ENCODE measurements at places on chromosomes 7 and 10.

GRCh38 chr7:130932667-130933432, 198.8 kb upstream of the KLF14 start:
- no peak for DNase-seq

- no peak for DNase-seq
These were observed 3.0 kb downstream of the NOD1 start for GRCh38 chr7:30475580-30475979.

DNA sequence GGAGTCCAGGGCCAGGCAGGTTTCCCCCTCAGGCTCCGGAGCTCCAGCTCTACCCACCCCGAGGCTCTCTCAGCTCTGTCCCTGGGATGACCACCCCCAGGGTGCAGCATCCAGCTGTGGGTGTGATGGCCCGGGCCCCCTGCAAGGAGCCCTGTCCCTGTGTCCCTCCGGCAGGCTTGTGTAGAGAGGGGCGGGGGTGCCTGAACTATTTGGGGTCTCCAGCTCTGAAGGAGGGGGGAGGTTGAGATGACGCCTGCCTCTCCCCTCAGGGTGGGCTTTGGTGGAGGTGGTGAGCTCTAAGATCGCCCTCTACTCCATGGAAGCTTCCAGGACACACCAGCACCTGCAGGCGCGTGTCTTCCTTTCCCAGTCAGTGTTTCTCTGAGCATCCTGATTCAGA, 39.4 kb downstream of the ADRA2A start:
- DNase-seq = no peak

DNA sequence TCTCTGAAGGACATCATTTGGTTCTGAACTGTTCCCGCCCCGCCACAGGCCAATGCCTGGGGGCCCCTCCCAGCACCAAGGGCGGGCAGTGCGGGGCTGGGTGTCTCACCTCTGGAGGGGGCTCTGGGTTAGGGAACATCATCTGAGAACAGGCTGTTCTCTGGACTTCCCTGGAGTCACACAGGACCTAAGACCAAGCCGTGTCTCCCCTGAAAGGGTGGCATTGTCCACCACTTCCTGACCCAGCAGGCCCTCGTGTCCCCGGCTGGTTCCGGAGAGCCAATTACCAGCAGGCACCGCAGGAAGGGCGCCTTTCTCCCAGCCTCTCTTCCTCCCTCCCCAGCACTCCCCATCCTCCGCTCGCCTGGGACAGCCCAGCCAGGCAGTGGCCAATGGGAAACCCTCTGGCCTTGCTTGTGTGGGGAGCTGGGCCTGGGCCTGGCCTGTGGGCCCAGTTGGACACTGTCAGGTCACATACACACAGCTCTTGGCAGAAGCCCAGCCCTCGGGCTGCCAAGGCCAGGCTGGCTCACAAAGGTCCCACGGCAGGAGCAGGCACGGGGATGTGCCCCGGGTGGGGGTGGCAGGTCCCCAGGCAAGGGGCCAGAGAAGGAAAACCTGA, 119.5 kb downstream of the SPDYE5 start:
- no peak for DNase-seq

- no peak for DNase-seq
These were observed 16.1 kb upstream of the XPNPEP1 start for GRCh38 chr10:109939315-109939961.

- DNase-seq = no peak
These were observed 105.7 kb downstream of the CCNY start for GRCh38 chr10:35442028-35442427.

DNA sequence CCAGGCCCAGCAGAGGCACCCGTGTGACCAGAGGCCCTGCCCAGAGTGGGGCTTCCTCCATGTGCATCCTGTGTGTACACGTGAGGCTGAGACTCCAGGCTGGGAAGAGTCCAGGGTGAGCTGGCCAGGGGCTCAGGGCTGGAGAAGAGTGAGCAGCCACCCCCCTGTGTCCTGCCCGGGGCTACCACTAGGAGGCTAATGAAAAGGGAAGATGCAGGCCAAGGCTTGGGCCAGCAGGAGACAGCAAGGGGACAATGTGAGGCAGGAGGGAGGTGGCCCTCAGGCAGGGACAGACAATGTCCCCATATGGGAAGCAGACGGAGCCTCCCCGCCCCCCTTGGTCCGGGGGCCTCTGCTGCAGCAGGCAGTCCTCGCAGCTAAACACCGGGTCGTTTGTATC, 102.0 kb downstream of the HIF1AN start:
- no peak for DNase-seq

DNA sequence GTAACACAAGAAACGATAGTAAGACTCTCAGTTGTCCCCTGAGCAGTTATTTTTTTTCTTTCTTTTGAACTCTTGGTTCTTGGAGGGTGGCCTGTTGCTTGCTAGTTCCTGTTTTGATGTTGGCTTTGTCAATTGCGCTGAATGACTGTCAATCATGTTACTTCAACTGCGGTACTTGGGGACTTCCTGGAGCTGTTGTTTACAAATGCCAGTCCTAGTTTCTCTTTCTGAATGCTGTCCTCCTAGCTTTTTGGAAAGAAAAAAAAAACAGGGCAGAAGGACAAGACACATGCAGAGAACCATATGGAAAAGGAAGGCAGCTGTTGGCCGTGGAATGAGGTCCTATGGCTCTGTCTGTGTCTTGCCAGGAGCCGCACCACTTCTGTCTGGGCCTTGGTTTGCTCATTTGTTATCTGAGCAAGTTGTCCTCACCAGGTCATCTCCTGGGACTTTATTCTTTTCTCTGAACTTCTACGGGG, 7.0 kb upstream of the PDCD4 start:
- no peak for DNase-seq

DNA sequence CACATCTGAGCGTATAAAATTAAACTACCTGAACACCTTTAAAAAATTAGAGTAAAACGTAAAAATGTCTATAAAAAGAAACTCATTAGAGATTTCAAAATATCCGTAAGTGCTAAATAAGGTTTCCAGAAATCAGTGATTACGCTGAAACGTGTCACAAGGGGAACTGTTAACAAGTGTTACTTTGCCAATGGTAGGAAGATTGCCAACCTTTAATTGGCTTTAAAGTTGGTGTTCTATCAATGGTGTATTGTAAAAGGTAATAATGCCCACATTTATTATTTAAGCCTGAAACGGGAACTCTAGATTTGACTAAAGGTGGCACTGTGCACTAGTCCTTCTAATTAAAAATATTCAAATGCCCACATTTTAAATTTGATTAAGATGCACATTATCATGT, 37.8 kb upstream of the HIBADH start:
- no peak for DNase-seq

GRCh38 chr7:116196947-116197346, 13.4 kb upstream of the TES start:
- DNase-seq = no peak

- no peak for DNase-seq
These were observed 29.3 kb upstream of the CCL24 start for GRCh38 chr7:75842836-75843446.

DNA sequence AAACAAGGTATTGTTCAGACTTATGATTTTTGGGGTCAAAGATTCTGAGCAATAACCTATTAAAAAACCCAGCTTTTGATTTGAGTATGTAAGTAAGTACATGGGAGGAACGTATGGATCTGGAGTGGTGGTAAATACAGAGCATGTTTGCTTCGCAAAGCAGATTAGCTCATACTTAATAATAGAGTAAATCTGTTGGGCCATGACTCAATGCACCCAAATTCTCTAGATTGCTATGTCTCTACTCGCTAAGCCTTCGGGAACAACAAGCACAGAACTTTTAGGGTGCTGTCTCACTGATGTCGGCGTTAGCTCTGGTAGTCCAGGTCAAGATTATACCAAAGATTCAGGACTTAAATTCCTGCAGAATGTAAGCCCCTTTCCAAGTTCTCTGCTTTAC, 807 bp upstream of the MINPP1 start:
- no peak for DNase-seq

GRCh38 chr7:78779788-78780187, 673.7 kb downstream of the MAGI2 start:
- DNase-seq = no peak

GRCh38 chr10:44194435-44194834, 190.5 kb downstream of the CXCL12 start:
- DNase-seq = no peak

DNA sequence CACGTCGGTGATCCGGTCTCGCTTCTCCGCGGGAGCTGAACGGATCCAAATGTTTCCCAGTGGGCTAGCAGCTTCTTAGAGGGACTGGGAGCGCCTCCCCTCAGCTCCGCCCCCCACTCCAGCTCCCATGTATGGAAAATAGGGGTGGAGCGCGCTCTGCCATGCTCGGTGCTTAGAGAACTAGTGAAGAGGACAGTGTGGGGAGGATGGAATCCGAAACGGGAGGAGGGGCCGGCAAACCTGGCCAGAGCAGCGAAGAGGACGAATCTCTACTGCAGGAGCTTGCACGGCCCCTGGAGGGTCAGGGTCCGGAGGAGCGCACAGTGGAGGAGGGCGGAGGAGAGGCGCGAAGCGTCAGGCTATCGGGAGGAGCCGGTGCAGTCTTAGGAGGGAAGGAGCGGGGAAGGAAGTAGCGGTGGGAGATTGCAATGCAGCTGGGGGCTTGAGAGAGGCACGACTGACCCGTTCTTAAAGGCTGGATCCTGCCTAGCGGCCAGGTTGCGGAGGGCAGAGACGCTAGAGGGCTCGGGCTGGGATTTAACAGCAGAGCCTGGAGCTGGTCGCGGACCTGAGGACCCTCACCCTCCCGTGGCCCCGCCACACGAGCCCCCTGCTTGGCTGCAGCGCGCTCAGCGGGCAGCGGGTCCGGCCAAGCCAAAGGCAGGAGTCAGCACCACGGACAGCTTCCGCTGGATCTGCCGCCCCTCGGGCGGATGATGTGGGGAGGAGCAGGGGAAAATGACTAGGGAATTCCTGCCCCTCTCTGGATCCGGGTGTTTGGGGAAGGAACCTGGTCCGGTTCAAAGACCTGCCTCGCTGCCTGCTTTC, at the start of gene PRLHR:
TSS of gene PRLHR (minus strand) at position 51 of the 828 bp plus-strand sequence. CDS start 404 bp downstream, outside the sequence.
- DNase-seq = no peak

- DNase-seq = no peak
These were observed 441.1 kb upstream of the SEMA3D start for GRCh38 chr7:85627791-85628586.

DNA sequence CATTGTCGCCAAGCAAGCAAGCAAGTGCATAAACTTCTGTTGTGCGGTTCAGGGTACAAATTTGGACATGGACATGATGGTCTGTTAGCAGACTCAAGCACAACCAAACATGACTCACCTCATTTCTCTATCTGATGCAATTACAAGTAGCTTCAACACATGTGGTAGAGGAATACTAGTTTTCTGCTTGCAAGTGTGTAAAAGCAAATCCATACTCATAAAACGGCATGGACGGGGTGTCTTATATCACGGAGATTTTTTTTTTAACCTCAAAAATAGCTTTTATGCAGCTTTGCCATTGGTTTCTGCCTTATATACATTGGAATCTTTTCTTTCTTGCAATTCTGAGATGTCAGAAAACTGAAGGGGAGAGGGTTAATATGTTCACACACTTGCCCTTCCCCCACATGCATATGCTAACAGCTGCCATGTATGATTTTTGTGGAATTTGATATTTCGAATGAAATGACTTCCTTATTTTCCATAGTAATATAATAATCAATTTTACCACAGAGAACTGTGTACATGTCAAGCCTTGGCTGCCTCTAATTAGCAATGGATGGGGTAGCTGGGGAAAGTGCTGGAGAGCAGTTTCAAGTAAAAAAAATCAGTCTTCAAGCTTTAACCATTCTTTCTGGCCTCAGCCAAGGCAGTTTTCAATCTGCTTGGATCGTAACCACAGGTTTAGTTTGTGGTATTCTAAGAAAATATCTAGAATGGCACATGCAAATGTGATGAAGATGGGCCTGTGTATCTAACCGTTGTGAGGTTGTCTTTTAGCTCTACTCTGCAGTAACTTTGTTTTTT, 106.0 kb upstream of the PDCD4 start:
- DNase-seq = no peak

- no peak for DNase-seq
These were observed 27.7 kb upstream of the PRKAR1B start for GRCh38 chr7:754531-755412.

- no peak for DNase-seq
These were observed 48.7 kb upstream of the AGMO start for GRCh38 chr7:15610503-15610902.

- DNase-seq = no peak
These were observed 30.7 kb upstream of the HYCC1 start for GRCh38 chr7:23044581-23044980.

GRCh38 chr7:2702594-2702957, 14.6 kb downstream of the AMZ1 start:
- no peak for DNase-seq

DNA sequence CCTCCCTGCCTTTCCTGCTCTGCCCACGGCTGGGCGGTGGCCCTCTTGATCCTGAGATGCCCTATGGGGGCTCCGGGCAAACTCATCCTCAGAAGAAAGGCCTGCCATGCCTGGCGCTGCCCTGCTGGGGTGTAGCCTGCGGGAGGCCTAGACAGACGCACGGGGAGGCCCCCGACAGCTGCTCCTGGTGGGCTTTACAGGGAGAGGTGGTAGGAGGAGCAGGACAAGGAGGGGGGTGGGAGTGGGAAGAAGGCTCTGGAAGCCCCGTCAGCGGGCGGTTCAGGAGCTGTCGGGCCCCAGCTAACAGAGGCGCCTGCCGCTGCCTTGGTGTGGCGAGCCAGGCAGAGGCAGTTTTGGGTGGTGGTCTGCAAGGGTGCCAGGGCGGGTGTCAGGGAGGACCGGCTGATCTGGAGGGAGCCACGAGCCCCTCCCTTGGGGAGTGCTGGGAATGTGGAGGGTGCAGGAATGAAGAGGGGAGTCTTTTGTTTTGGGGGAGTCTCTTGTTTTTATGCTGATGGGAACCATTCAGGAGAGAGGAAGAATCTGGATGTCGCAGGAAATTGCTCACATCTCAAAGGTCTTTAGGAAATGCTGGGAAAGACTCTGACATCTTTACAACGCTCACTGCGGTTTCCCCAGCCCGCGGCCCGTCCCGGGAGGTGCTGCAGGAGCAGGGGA, 63.5 kb downstream of the CFAP46 start:
- no peak for DNase-seq

All from NCI-H345 (cell line).